ENCODE measurements at places on chromosomes 4 and X.

- DNase-seq, result no peak
These were observed 175.8 kb upstream of the TECRL start for GRCh38 chr4:64584981-64585557.

GRCh38 chr4:99634742-99635360 lies 22.8 kb downstream of the C4orf54 start:
- no peak for DNase-seq

GRCh38 chr4:69239092-69239491 lies 24.5 kb upstream of the UGT2B11 start:
- no peak for DNase-seq

DNA sequence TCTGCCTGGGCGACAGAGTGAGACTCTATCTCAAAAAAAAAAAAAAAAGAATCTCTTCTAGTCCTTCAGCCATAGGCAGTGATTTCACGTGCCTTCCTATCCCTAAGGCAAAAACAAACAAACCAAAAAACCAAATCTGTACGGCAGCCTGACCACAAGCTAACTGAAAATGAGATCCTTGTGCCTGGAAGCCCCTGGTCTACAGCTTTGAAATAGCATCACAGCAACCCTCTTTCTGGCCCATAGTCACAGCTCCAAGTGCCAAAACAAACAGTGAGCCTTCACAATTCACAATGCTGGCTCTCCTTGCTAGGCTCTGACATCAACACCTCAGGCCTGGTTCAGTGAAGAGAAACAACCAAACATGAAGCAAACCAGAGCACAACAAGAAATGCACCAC lies 46.1 kb downstream of the TMEM150C start:
- DNase-seq, result no peak

- no peak for DNase-seq
These were observed 154.5 kb upstream of the GALNT7 start for GRCh38 chr4:173014113-173014558.

DNA sequence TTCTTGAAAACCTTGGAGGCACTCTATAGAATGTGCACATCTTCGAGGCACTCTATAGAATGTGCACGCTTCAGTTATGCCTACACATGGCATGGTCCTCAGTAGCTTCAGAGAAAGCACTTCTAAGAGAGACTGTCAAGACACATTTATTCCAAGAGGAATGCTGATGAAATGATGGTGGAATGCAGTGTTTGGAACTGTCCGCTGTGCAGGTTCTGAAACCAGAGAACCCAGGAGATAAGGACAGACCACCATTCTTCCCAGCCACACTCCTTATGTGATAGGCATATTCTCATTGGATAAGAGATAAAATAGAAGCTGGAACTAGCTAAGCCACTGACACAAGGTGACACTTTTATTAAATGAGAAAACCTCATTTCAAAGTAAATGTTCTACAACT lies 263.3 kb downstream of the NLGN4X start:
- DNase-seq, result no peak

GRCh38 chr4:7822877-7823276 lies 116.8 kb downstream of the AFAP1 start:
- DNase-seq, result no peak

GRCh38 chr4:148116264-148116663 lies 325.9 kb downstream of the NR3C2 start:
- DNase-seq, result no peak

DNA sequence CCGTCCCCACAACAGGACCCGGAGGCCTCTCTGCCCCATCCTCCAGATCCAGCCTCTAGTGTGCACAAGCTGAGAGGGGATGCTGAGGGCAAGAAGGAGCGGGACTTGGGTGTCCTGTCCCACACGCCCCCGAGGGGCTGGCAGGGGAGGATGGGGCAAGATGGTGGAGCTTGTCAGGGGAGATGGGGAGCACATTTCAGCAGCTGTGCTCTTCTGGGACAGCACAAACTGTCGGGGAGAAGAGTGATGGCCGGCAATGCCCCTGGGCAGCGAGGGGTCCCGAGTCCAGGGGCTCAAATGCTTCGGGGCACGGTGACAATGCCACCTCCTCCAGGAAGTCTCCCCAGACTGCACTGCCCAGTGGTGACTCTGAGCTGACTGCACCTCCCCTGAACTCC lies 134.5 kb downstream of the FAM53A start:
- no peak for DNase-seq

DNA sequence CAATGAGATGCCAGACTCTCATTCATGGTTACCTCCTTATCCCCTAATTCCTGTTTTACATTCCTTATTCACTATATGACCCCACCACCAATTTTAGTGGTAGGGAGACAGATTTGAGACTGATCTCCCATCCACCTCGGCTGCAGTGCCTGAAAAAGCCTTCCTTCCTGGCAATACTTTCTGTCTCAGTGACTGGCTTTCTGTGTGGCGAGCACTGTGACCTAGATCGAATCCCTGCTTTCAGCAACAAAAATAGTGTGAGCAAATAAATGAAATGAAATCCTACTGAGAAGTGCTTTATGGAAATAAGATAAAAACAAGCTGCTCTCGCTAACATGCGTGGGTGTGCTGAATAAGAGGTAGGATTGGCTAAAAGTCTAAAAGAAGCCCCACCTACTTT lies 165.3 kb downstream of the GPM6A start:
- DNase-seq, result no peak
